Astrocyte of the spinal cord (primary cell): ENCODE measurements at places on chromosomes 7 and 10.
A peak's percentile ranks its signal among the peaks of the same experiment; 100 is the strongest.

DNA sequence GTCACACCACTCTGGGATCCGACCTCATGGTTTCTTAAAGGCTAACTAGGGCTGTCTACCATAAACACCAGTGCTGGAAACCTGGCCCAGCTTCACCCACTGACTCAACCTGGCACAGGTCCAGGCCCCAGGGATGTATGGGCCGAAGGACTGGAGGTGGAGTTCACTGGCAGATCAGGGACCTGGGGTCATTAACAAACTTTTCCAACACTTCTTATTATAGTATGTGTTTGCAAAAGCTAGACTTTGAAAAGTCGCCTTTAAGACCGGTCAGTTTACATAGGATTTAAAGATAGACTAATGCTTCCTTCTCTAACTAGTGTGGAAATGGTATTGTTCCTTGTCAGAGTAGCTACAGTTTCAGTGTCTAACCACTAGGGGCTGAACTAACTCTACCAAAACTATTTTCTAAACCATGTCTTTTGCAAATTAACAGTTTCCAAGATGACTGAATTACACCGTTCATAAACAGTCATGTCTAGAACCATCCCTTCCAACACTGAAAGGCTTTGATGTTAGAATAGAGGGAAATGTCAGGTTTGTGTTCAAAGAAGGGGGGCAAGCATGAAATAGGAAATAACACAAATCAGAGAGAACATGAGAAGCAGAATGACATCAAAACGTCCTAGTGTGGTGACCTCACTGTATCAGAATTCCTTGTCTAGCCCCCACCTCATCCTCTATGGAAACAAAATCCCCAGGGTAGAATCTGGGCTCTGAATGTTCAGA is 29.7 kb downstream of the STN1 start:
- peak; percentile 95 for DNase-seq

- no peak for DNase-seq
Measured at GRCh38 chr10:26977635-26978034, 116.9 kb upstream of the ABI1 start.

- no peak for DNase-seq
Measured at GRCh38 chr7:15725051-15725450, 38.6 kb upstream of the MEOX2 start.

DNA sequence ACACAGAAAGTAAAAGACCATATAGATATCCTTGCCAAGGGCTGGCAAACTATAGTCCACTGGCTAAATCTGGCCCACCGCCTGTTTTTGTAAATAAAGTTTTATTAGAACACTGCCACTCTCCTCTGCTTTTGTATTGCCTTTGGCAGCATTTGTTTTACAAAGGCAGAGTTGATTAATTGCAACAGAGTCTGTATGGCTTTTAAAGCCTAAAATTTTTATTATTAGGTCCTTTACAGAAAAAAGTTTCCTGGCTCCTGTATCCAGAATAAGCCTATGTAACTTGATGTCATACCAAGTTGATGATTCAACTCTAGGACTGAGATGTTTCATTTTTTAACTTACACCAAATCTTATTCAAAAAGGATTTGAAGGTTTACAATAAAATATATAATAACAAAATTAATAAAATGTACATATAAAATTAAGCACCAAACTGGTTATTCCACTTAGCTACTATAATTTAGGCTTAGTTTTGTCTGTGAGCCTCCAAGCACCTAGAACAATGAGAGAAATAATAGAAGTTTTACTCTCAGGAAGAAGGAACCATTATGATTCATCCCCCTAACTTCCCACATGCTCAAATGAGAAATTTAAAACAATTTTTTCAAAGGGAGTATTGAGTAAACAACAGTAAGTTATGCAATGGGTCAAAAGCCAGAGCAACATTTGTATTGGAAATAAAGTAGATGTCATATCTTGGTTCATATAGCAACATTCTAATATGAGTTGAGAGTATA is 31.9 kb downstream of the CPED1 start:
- DNase-seq = peak; percentile 79

- DNase-seq = no peak
Measured at GRCh38 chr7:72032934-72033333, 379.2 kb downstream of the CALN1 start.

DNA sequence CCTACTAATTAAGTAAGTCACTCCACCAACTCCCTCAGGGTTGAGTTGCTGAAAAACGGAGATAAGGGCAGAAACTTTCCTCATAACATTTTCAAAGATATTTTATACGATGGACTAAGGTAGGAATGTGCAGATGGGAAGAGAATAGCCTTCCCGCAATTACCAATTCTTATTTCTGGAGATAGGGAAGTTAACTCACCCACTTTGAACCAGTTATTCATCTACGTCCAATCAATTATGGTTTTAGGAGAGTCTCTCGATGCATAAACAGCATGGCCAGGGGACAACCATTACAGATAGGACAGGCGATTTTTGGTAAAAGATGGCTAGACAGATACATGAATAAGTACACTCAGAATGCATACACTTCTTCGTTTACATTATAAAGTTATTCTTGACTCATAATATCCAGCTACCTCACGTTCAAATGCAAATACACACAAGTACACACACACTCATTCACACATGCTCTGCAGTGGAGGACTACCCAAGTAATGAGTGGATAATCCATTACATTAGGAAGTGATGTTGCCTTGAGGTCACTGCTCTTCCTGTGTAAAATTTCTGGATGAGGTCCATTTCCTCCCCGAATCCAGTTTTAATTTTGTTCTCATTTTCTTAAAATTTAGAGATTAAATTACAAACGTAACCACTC is 25.2 kb upstream of the IMMP2L start:
- no peak for DNase-seq

DNA sequence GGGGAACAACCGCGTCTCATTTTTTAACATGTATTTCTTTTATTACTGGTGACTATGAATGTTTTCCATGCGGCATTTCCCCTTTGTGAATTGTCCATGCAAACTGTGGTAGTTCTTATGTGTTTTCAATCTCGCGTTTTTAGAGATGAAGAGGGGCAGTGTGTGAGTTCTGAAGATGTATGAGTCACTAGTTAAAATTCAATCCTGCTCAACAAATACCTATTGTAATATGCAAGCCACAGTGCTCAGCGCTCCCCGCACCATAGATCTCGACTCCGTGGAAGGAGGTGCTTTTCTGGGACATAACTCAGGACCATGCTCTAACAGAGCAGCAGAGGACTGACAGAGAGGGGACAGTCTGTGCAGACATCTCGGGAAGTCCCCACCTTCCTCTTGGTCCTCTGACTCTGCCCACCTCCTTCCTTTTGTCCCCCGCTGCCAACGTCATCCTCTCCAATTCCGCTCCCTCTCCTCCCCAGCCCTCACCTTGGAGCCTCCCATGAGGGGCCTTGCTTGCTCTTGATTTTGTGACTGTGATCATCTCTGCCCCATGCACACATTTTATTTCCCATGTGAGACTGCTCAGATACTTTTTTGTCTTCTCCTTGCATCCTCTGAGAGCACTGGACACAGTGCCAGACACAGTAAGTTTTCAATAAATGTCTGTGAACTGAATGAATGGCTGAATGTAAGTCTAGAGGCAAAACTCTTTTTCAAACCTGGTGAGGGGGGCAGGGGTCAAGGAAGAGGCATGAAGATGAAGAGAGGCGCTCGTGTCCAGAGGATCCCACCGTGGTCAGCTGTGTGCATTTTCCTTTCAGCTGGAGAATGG is 42.7 kb upstream of the PLEKHA1 start:
- peak; percentile 22 for DNase-seq
